ENCODE measurements at places on chromosomes 2 and 18.
A peak's percentile ranks its signal among the peaks of the same experiment; 100 is the strongest.

- no peaks in the 10 kb centered on the region for H3K27me3 ChIP-seq
- H3K4me1 ChIP-seq = peaks cover 8% of the 10 kb centered on the region
- no peak for DNase-seq
- peak overlapping the region; percentile 79 for H3K27ac ChIP-seq
- no peaks in the 10 kb centered on the region for H3K36me3 ChIP-seq
These were observed 594 bp downstream of the RAD51AP2 start for GRCh38 chr2:17517481-17518211.

- no peak for DNase-seq
- H3K36me3 ChIP-seq = peaks cover 79% of the 10 kb centered on the region
- H3K27me3 ChIP-seq = no peaks in the 10 kb centered on the region
These were observed 10.9 kb downstream of the MAT2A start for GRCh38 chr2:85549826-85550225.

GRCh38 chr2:223928113-223929006 lies 16.8 kb downstream of the WDFY1 start:
- H3K4me3 ChIP-seq = no peak overlapping the region
- H3K36me3 ChIP-seq = no peaks in the 10 kb centered on the region
- H3K4me1 ChIP-seq = peaks cover 6% of the 10 kb centered on the region
- H3K27ac ChIP-seq = no peak overlapping the region

GRCh38 chr2:42369532-42370229 lies 8.7 kb upstream of the COX7A2L start:
- DNase-seq = no peak
- H3K36me3 ChIP-seq = no peaks in the 10 kb centered on the region
- no peaks in the 10 kb centered on the region for H3K4me1 ChIP-seq
- H3K27ac ChIP-seq = no peak overlapping the region

- H3K36me3 ChIP-seq = no peaks in the 10 kb centered on the region
- peak; percentile 74 for DNase-seq
- peak overlapping the region; percentile 28 for H3K4me3 ChIP-seq
- peaks cover 24% of the 10 kb centered on the region for H3K4me1 ChIP-seq
- H3K27me3 ChIP-seq = no peaks in the 10 kb centered on the region
- peak overlapping the region; percentile 78 for H3K27ac ChIP-seq
These were observed 32.3 kb upstream of the ZBTB7C start for GRCh38 chr18:48441405-48441881.

GRCh38 chr2:122710049-122710448 lies 954.6 kb downstream of the TSN start:
- no peak overlapping the region for H3K4me3 ChIP-seq
- no peaks in the 10 kb centered on the region for H3K4me1 ChIP-seq
- no peak overlapping the region for H3K27ac ChIP-seq
- no peaks in the 10 kb centered on the region for H3K27me3 ChIP-seq

GRCh38 chr2:230346921-230347533 lies 20.0 kb downstream of the SP140L start:
- no peak for DNase-seq
- no peaks in the 10 kb centered on the region for H3K4me1 ChIP-seq
- no peak overlapping the region for H3K27ac ChIP-seq
- no peak overlapping the region for H3K4me3 ChIP-seq
- no peaks in the 10 kb centered on the region for H3K36me3 ChIP-seq

DNA sequence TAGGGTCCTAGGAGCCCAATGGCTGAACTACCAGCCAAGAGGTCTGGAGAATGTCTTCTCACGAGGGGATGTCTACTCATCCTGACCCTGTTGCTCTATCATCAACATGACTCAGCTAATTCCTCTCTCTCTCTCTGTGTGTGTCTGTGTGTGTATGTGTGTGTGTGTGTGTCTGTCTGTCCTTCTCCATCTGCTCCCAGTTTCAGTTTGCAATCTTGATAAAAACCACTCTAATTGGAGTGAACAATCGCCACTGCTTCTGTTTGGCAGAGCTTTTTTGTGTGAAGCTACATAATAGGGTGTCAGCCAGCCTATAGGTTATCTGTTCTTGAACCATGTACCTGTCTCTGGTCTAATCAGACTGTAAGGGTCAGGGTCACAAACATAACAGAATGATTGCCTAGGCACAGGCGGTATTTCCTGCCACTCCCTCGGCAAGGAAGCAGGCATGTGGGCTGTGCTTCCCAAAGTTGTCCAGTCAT lies 219.8 kb downstream of the SH3BP4 start:
- H3K36me3 ChIP-seq = no peaks in the 10 kb centered on the region
- no peak overlapping the region for H3K27ac ChIP-seq
- no peak for DNase-seq
- no peak overlapping the region for H3K4me3 ChIP-seq
- H3K4me1 ChIP-seq = no peaks in the 10 kb centered on the region

- peaks cover 8% of the 10 kb centered on the region for H3K4me1 ChIP-seq
- peaks cover 65% of the 10 kb centered on the region for H3K36me3 ChIP-seq
- no peak overlapping the region for H3K4me3 ChIP-seq
- H3K27ac ChIP-seq = peak overlapping the region; percentile 91
- no peak for DNase-seq
These were observed 114.3 kb upstream of the MCFD2 start for GRCh38 chr2:47029737-47030524.

- no peak overlapping the region for H3K27ac ChIP-seq
- H3K36me3 ChIP-seq = no peaks in the 10 kb centered on the region
- no peak overlapping the region for H3K4me3 ChIP-seq
- no peaks in the 10 kb centered on the region for H3K4me1 ChIP-seq
These were observed 304.6 kb downstream of the PARD3B start for GRCh38 chr2:204849892-204850291.

DNA sequence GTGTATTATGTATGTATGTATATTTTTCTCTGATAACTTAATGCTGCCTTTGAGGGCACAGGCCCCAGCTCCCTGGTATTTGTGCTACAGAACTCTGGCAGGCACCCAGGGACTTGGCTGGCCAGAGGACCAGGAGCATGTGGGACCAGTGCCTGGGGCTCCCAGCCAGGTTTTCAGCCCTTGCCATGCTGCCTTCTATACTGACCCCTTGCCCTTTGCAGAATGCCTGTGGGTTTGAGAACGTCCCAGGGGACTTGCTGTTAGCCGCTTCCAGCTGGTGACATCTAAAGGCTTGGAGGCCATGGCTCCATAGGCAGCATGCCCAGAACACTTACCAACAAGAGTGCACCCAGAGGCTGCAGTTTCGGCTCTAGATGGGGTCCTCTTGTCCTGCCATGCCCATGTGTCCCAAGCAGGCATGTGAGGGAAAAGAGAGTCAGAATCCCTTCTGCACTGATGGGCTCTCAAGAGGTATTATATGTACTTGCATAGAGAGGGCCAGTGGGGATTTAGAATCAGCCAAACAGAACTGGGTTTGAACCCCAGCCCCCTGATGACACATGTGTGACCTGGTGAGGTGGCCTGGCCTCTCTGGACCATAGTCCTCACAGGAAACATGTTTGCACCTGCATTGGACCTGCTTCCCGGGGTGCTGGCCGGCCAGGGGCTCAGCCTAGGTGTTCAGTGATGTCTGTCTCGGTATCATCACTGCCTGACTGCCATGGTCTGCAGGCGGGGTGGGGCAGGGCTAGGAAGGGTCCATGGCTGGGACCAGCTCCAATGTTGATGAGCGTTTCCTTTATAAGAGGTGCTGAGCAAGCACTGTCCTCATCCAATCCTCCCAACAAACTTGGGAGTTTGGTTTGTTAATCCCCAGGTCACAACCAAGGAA lies 119.2 kb upstream of the FHL2 start:
- no peak overlapping the region for H3K4me3 ChIP-seq
- no peak overlapping the region for H3K27ac ChIP-seq
- H3K36me3 ChIP-seq = no peaks in the 10 kb centered on the region
- no peaks in the 10 kb centered on the region for H3K27me3 ChIP-seq
- peak; percentile 91 for DNase-seq
- H3K4me1 ChIP-seq = peaks cover 35% of the 10 kb centered on the region

- no peaks in the 10 kb centered on the region for H3K4me1 ChIP-seq
- H3K27ac ChIP-seq = no peak overlapping the region
- no peak for DNase-seq
- H3K27me3 ChIP-seq = no peaks in the 10 kb centered on the region
- H3K36me3 ChIP-seq = no peaks in the 10 kb centered on the region
These were observed 327.8 kb downstream of the THSD7B start for GRCh38 chr2:137093116-137093515.

GRCh38 chr2:26011609-26011989 lies 22.3 kb upstream of the RAB10 start:
- no peaks in the 10 kb centered on the region for H3K36me3 ChIP-seq
- no peak for DNase-seq
- no peak overlapping the region for H3K4me3 ChIP-seq
- H3K4me1 ChIP-seq = no peaks in the 10 kb centered on the region

GRCh38 chr2:238151628-238152235 lies 7.0 kb upstream of the ERFE start:
- H3K36me3 ChIP-seq = peaks cover 8% of the 10 kb centered on the region
- H3K27me3 ChIP-seq = no peaks in the 10 kb centered on the region
- no peaks in the 10 kb centered on the region for H3K4me1 ChIP-seq
- H3K4me3 ChIP-seq = no peak overlapping the region
- DNase-seq = no peak
- no peak overlapping the region for H3K27ac ChIP-seq

DNA sequence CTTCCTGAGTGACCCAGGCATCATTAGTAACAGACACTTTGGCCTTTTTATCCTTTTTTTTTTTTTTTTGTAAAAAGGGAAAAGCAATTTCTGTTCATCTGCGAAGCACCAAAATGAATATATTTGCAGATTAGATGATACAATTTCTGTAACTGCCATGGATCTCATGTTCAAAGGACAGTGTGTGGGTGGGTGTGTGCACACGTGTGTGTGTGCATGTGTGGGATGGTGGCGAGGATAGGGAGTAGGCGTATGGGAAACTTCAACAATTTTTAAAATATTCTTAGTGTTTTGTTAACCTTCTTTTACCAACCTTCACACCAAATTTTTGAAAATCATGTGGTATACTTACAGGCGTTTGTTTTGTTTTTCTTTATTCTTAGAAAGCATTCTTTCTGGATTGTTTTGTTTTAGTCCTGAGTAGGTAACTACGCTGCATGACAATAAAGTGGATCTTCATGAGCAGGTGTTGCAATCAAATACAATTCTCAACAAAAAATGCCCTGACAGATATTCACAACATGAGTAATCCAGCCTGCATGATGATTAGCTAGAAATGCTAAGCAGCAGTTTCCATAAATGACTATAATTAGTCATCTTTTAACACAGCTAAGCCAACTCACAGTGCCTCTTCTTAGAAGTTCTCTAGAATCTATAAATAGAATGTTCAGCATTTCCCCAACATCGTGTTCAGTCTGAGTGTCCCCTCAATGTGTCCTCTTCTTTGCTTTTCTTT lies 53.5 kb upstream of the RMDN2 start:
- H3K27ac ChIP-seq = no peak overlapping the region
- peaks cover 14% of the 10 kb centered on the region for H3K4me1 ChIP-seq
- H3K27me3 ChIP-seq = no peaks in the 10 kb centered on the region
- DNase-seq = no peak
- no peak overlapping the region for H3K4me3 ChIP-seq

GRCh38 chr2:37698931-37699481 lies 27.6 kb upstream of the CDC42EP3 start:
- H3K4me3 ChIP-seq = no peak overlapping the region
- H3K36me3 ChIP-seq = no peaks in the 10 kb centered on the region
- H3K4me1 ChIP-seq = no peaks in the 10 kb centered on the region
- no peak for DNase-seq
- no peaks in the 10 kb centered on the region for H3K27me3 ChIP-seq
- no peak overlapping the region for H3K27ac ChIP-seq

DNA sequence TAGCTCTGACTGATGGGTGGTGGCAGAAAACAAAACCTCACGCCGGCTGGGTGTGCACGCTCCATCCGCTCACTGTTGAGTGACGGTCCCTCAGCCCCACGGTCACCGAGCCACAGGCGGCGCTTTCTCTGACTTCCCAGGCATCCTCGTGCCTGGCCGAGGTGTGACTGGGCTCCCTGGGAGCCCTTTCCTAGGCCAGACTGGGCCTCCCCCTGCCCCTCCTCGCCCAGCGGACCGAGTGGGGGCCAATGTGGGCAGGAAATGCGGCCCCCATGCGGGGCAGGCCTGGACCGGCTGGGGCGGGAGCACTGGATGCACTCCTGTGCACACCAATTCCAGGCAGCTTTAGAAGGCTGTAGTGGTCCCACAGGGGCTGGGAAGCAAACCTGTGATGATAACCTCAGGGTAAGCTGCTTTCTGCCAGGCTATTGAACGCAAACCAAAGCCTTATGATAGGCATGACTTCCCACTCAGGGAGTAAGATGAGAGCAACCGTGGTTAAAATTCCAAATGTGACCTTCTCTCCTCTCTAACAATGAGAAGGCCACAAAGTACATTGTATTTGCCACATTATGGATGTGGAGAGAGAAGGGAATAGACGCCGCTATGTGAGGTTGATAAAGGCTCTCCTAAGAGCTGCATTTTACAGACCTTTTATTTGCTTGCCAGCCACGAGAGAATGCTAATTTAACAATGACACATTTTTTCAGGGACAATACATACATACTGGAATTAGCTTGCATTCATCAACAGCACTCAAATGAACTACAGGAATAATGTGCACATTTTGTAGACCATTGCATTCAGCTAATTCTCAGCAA lies 83.9 kb upstream of the PGAP1 start:
- H3K27me3 ChIP-seq = no peaks in the 10 kb centered on the region
- no peaks in the 10 kb centered on the region for H3K4me1 ChIP-seq
- no peak for DNase-seq
- no peak overlapping the region for H3K27ac ChIP-seq

DNA sequence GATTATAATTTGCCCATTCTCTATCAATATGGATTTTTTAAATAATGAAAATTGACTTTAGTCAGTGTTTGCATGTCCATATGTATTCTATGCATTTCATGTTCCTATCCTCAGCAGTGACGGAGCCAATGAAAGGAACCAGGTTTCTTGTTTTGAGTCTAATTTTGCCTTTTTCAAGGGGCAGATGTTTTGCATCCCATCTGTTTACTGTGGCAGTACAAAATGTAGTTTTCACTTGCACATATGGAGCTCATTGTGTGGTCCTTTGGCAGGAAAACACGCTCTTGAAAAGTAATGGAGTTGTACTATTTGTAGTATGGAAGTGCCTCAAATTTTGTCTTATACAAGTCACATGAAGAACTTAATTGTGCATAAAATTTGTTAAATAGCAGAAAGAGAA lies 127.8 kb downstream of the AGPS start:
- no peaks in the 10 kb centered on the region for H3K27me3 ChIP-seq
- no peak overlapping the region for H3K27ac ChIP-seq
- no peak overlapping the region for H3K4me3 ChIP-seq
- no peaks in the 10 kb centered on the region for H3K4me1 ChIP-seq
- H3K36me3 ChIP-seq = peaks cover 10% of the 10 kb centered on the region

DNA sequence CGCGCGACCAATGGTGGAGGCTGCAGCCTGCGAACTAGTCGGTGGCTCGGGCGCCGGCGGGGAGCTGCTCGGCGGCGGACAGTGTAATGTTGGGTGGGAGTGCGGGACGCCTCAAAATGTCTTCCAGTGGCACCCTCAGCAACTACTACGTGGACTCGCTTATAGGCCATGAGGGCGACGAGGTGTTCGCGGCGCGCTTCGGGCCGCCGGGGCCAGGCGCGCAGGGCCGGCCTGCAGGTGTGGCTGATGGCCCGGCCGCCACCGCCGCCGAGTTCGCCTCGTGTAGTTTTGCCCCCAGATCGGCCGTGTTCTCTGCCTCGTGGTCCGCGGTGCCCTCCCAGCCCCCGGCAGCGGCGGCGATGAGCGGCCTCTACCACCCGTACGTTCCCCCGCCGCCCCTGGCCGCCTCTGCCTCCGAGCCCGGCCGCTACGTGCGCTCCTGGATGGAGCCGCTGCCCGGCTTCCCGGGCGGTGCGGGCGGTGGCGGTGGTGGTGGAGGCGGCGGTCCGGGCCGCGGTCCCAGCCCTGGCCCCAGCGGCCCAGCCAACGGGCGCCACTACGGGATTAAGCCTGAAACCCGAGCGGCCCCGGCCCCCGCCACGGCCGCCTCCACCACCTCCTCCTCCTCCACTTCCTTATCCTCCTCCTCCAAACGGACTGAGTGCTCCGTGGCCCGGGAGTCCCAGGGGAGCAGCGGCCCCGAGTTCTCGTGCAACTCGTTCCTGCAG lies at the start of gene HOXD9:
HOXD9 (plus strand) TSS at position 37 of the 728 bp plus-strand sequence; CDS start at position 87, 50 bp downstream.
- H3K4me1 ChIP-seq = peaks cover 16% of the 10 kb centered on the region
- H3K36me3 ChIP-seq = no peaks in the 10 kb centered on the region
- DNase-seq = no peak
- H3K27me3 ChIP-seq = peaks cover 8% of the 10 kb centered on the region

Measured in tibial artery (tissue), 4 donors.